ENCODE measurements at places on chromosomes 2 and 18. TPM values are rescaled to one million over a fixed set of nuclear protein-coding genes. Genes with fewer than 3 reads are reported as not detected.
A peak's percentile ranks its signal among the peaks of the same experiment; 100 is the strongest.

DNA sequence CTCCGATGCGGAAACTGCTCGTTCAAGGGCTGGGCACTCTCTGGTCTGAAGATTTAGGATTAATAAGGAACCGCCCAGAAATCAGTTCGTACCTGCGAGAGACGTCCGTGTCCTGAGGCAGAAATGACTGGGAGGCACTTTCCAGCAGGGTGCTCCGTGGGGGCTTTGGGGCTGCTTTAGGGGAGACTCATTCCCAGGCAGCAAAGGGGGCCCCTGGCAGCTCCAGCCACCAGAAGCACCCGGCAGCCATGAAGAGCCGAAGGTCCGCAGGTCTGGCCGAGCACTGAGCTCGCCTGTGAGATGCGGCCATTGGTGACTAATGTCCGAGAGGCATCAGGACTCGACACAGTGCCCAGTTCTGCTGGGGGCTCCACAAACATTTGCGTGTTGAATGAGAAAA, 20.9 kb downstream of the KCNG2 start:
- no peak for DNase-seq

The SULT1C4 gene
- not detected for total RNA-seq

DNA sequence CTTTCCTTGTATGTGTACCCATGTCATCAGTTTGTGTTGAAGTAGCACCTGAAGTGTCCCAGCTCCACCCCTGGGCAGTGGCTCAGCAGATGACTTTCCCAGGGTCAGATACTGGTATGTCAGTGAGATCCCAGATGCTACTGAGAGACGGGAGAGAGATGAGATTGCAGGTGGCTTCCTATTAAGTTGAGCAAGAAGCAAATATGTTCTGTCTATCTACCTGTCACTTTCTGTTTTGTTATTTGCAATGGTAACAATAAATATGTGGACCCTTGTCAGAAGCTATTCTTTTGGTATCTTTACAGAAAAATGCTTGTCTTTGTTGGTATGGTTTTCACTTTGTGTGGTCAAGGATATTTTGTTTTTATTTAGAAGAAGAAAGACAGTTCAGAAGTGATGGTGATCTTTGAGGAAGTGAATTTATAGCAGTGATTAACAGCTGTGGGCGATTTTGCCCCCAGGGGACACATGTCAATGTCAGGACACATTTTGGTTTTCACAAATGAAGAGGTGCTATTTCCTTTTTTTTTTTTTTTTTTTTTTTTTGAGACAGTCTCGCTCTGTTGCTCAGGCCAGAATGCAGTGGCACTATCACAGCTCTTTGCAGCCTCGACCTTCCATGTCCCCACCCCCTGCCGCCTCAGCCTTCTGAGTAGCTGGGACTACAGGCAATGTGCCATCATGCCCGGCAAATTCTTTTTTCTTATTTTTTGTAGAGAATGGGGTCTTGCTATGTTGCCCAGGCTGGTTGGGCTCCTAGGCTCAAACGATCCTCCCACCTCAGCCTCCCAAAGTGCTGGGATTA, 21.4 kb downstream of the MGAT5 start:
- DNase-seq: no peak

DNA sequence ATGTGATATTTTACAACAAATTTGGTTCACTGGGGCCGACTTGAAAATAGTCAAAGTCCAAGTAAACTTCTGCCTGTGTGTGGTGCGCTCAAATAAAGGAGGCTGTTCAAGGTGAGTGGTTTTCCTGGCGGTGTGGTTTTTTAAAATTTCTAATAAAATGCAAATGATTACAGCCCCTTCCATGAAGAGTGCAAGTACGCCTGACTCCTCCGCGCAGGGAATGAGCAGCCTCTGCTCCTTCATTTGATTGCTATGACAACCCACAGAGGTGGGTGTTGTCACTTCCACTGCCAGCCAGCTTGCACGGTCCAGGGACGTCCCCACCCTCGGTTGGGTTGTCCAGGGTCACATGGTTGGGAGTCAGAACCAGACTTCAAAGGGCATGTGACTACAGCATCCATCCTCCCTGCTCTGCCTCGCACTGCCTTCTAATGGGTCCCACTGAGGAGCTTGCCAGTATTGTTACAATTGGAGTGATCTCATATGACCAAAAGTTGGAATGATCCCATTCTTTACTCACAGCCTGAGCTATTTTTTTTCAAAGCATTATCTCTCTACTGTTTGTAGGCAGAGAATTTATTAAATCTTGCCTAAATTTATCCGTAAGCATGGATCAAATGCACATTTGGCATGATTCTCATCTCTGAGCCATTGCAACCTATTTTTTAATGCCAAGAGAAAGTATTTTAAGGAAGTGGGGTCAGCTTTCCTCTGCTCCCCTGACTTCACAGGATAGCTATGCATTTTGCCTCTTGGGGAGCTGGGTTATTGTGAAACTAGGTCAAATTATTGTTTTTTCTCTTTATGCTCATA, 121.3 kb downstream of the AGAP1 start:
- no peak for DNase-seq

DNA sequence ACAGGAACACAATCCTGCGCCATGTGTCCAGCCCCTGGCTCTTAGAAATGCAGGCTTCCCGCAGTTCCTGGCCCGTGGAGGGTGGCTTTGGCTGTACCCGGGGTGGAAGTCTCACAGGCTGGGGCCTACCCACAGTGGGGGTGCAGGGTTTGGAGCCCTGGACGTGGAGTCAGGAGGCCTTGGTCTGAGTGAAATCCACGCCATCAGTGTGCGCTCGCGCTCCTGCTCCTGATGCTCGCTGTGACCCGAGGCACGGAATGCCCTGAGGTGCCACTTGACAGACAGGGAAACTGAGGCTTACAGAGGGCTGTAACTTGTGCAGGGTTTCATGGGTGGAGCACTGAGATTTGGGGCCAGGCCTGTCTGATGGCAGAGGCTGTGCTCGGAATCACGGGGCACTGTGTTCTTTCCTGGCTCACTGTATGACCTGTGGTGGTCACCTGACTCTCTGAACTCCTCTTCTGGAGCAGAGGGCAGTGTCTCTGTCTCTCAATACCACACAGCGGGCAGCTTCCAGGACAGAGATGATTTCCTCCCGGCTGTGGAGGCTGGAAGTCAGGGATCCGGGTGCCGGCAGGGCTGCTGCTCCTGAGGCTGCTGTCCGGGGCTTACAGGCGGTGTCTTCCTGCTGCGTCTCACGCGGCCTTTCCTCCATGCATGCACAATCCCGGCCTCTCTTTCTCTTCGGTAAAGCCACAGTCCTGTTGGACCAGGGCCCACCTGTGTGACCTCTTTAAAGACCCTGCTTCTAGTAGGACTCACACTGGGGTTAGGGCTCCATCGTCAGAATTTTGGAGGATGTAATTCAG, 25.9 kb upstream of the ALLC start:
- DNase-seq: no peak

The UCN gene
- 9.3 TPM for total RNA-seq

DNA sequence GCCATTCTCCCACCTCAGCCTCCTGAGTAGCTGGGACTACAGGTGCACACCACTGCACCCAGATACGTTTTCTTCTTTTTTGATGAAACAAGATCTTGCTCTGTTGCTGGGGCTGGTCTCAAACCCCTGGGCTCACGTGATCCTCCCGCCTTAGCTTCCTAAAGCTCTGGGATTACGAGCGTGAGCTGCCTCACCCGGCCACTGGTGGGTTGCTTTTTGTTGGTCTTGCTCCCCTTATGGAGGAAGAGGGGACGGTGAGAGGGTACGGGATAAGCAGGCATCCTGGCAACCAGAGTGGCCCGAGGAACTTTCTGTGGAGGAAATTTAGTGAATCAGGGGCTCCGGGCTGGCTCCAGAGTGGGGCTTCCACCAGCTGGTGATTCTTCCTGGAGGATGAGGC, 222.3 kb downstream of the HDAC4 start:
- DNase-seq: no peak

- DNase-seq: peak; percentile 64
These were observed 22.2 kb downstream of the TSN start for GRCh38 chr2:121777699-121778058.

DNA sequence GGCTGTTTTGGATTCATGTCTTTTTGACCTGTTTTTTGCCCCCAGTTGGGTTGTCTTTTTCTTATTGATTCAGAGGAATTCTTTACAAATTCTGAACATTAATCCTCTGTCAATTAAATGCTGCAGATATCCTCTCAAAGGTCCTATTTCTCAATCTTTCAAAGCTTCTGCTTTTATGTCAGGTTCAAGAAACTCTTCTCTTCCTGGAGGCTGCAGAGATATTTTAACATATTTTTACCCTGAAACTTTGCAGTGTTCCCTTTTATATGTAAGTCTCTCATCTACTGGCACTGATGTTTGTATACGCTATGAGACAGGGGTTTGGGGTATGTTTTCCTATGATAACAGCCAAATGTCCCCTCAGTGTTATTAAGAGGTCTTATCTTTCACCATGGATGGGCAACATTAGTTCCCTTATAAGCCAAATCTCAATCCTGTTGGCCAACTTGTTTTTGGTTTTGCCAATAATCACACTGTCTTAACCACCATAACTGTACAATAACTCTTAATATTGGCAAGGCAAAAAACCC, 159.3 kb downstream of the HDAC4 start:
- DNase-seq: no peak

- DNase-seq: no peak
These were observed 350.7 kb upstream of the MAP2 start for GRCh38 chr2:209073151-209073550.
